Suprapubic skin (tissue), 4 donors: ENCODE measurements at places on chromosomes 3 and 15.

DNA sequence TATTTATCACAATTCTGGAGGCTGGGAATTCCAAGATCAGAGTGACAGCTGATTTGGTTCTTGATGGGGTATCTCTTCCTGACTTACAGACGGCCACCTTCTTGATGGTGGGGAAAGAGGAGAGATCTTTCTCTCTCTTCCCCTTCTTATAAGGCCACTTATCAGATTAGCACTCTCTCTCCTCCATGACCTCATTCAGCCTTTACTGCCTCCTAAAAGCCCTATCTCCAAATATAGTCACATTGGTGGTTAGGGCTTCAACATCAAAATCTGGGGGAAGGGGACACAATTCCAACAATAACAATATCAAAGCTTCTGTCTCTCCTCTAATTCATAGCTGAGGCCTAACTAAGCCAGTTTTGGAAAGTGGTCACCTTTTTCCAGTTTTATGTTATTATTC, 91.7 kb upstream of the MBNL1 start:
- DNase-seq = no peak

- DNase-seq = no peak
Measured at GRCh38 chr3:138034918-138035317, 25.0 kb downstream of the CLDN18 start.

GRCh38 chr15:30038667-30039523, 43.9 kb upstream of the GOLGA8J start:
- DNase-seq = no peak

GRCh38 chr3:179771797-179772196, 119.0 kb downstream of the USP13 start:
- DNase-seq = no peak

- no peak for DNase-seq
Measured at GRCh38 chr3:177521305-177521704, 324.0 kb upstream of the TBL1XR1 start.

GRCh38 chr3:40181182-40181581, 128.3 kb upstream of the EIF1B start:
- DNase-seq = no peak

DNA sequence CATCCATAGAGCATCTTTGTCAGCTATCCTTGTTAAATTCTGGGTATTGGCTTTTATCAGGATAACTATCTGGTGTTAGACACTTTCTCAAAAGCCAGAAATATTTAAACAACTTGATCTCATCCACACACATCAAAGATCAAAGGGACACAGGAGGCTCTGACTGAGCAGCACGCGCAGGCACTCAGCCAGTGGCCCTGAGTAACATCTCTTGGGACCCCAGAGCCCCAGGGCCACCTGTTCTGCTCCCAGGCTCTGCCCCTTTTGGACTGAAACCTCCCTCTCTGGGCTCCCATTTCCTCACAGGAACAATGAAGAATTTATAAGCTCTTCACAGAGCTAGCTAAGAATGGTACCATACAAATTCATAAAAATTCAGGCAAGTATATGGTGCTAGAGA, 16.1 kb downstream of the ATP10A start:
- DNase-seq = no peak

DNA sequence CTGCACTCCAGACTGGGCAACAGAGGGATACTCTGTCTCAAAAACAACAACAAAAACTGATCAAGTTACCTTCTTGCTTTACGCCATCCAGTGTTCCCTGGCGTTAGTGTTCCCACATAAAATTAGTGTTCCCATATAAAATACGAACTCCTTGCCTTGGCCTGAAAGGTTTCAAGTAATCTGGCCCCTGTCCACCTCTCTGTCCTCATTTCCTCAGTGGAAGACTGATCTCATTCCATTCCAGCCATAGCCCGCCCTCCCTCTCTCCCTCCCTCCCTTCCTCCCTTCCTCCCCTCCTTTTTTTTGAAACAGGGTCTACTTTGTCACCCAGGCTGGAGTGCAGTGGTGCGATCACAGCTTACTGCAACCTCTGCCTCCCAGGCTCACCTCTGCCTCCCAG, 2.8 kb upstream of the CAND2 start:
- DNase-seq = no peak

DNA sequence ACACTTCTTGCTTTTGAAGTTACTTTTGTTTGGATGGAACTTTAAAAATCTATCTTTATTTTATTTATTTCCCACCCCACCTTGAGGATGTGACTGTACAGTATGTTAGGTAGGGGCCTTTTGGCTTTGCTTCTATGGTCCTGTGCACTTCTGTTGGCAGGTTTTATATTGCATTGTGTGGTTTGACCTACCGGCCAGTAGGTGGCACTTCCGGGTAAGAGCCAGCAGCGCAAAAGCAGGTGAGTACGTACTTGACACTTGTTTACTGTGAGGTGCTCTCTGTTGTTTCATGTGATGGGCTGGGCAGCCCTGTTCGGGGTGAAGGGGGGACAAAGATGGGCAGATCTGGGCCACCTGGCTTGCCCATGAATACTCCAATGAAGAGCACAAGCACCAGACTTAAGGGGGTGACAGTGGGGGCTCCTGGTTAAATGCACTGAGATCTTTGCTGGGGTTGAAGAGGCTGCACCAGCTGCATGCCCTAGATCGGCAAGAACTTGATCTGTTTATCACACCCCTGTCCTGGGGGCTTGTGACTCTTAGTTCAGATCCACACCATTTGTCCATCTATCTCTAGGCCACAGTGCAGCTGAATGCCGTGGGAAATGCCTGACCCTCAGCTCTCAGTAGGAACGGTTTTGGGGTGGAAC, 131.6 kb downstream of the NLGN1 start:
- DNase-seq = no peak

DNA sequence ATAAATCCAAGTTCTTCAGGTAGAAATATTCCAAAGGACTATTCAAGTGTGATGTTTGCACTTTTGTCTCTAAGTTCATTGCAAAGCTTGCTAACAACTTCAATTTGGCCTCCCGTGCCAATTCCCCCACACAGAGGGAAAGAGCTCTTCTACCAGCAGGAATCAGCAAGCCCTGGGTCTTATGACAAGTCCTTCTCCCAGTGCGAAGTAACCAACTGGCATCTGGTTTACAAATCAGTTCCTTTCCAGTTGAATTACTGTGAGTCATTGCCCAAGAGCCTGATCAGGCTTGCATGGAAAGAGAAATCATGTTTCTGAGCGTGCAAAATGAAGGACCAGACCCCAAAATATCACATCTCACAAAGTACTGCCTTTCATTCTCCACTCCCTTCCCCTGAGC, 62.7 kb upstream of the SLCO3A1 start:
- no peak for DNase-seq

GRCh38 chr3:113008117-113008516, 17.3 kb downstream of the GTPBP8 start:
- no peak for DNase-seq

GRCh38 chr3:129087138-129087702, 26.6 kb downstream of the GP9 start:
- no peak for DNase-seq

GRCh38 chr15:79122991-79123390, 32.4 kb upstream of the RASGRF1 start:
- no peak for DNase-seq

DNA sequence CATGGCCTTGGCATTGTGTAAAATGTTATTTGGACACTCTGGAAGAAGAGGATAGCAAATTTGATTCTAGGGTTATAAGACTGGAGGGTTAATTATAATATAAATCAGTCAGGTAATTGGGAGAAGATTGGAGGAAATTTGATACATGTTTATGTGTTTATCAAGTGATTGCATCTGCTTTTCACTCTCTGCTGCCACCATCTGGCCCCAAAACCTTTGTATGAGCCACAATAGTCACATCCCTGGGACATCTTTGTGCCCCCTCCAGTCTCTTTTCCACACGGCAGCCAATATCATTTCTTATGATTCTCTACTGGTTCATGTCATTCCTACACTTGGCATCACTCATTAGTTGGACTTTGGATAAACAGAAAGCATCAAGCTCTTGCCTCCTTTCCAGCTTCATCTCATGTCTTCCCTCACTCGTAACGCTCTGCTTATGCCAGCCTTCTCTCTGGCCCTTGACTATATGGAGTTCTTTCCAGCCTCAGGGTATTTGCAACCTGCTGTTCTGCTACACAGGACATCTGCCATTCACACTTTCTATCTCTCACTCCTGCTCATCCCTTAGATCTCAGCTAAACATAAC, 602.3 kb upstream of the SUCLG2 start:
- DNase-seq = no peak

DNA sequence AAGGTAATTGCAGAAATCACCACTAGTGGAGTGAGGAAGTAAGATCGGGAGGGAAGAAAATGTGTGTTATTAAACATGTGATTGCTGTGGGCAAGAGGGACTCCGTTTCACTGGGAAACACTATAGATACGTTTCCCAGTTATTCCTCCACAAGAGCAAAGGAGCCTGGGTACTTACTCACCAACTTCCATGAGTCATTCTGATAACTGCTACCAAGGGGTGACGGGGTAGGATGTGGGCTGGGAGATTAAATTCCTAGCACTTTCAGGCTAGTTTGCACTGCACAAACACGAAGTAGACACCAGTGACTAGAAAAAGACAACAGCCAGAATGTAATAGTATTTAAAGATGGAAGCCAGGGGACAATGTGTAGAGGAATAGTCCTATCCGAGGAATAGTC, 812.9 kb upstream of the CFAP20DC start:
- DNase-seq = no peak

- no peak for DNase-seq
Measured at GRCh38 chr15:57580866-57581265, 10.8 kb upstream of the MYZAP start.

- DNase-seq = no peak
Measured at GRCh38 chr3:124149771-124150170, 157.8 kb upstream of the ROPN1 start.

- DNase-seq = no peak
Measured at GRCh38 chr3:124558991-124559845, 171.0 kb upstream of the UMPS start.

GRCh38 chr15:62900071-62900802, 142.3 kb upstream of the TPM1 start:
- DNase-seq = no peak

DNA sequence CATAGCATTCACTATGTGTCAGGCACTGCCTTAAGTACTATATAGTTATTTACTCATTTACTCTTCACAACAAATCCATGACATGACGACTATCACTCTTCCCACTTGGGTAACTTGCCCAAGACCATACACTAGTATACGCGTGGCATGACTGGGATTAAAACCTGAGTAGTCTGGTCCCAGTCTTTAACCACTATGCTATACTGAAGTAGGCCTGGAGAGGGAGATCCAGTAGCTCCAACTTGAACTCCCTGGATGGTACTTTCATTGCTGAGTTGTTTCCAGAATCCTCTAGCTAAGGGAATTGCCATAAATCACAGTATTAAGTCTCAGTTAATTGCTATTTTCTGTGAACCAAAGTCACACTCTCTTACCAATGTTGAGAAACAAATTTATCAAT, 116.2 kb upstream of the LSAMP start:
- DNase-seq = no peak

DNA sequence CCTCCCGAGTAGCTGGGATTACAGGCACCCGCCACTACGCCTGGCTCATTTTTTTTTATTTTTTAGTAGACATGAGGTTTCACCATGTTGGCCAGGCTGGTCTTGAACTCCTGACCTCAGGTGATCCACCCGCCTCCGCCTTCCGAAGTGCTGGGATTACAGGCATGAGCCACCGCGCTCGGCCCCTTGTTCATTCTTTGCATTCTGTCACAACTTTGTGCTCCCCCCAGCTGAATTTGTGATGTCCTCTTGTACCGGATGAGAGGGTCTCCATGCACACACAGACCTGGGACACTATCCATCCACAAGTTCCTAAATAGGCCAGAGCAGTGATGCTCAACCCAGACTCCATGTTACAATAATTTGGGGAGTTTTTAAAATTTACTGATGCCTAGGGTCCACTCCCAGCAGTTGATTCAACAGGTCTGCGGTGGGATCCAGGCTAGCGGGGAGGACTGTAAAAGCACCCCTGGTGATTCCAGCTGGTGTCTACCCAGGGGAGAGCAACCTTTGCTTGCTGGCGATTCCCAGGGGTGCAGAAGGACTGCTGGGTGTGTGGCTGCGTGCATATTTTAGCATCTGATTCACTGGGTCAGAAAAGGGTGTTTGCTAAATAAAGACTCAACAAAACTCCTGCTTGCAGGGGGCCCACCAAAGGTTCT, 1.0 kb downstream of the RASSF1 start:
- DNase-seq = no peak

DNA sequence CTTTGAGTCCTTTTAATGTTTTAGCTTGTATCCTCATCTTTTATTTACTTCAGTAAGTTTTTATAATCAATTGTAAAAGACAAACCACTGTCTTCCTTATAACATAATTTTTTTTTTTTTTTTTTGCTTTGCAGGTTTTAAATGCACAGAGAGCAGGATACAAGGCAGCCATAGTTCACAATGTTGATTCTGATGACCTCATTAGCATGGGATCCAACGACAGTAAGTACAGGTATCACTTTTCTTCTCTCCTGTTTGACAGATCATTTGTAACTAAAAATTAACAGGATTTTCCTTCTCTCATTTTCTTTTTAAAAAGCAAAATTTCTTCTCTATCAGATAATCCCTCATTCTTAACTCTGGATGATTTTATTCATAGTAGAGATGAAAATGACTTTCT, 75.4 kb downstream of the PFN2 start:
- DNase-seq = no peak

- DNase-seq = no peak
Measured at GRCh38 chr15:67839499-67839928, 331 bp downstream of the RNU6-1 start.

DNA sequence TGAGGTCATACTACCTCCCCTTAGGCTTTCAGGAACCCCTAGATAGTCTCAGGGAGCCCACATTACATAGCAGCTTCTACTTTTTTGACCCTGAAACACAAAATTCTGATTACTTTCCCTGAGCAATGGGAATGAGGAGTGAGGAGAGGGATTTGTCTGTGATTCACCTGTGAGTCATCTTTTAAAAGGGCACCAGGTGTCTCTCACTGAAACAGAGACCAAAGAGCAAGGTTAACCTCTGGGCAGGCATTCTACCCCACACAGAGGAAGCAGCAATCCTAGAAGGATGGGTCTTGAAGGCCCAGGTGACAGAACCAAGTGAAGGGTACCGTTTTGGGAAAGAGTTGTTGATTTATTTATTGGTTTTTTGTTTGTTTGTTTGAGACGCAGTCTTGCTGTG, 31.1 kb upstream of the UBE2E2 start:
- DNase-seq = no peak

GRCh38 chr3:104642827-104643226, 723.9 kb upstream of the ALCAM start:
- no peak for DNase-seq

- DNase-seq = no peak
Measured at GRCh38 chr3:4008205-4008604, 209.0 kb downstream of the LRRN1 start.

- DNase-seq = no peak
Measured at GRCh38 chr3:61371123-61371522, 119.9 kb upstream of the FHIT start.

DNA sequence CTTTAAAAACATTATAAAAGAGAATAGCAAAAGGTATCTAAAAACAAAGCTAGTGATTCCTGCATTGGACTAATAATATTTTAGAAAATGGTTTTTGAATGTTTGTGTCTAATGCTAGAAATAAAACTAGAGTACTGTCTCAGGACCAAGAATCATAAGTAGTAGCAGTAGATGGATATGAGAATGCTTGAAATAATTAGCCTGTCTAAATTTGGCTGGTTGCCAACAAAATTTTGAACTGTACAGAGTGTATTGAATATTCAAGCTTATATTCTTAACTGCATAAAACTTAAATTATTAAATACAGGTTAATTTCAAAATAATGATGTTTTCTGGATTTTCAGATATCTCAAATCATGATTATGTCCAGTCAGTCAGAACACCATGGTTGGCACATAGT, 14.0 kb downstream of the ABHD5 start:
- DNase-seq = no peak

- no peak for DNase-seq
Measured at GRCh38 chr3:179476215-179476614, 24.9 kb upstream of the GNB4 start.
